Endothelial cell (in vitro differentiated cells): ENCODE measurements at places on chromosomes 3 and 15.

DNA sequence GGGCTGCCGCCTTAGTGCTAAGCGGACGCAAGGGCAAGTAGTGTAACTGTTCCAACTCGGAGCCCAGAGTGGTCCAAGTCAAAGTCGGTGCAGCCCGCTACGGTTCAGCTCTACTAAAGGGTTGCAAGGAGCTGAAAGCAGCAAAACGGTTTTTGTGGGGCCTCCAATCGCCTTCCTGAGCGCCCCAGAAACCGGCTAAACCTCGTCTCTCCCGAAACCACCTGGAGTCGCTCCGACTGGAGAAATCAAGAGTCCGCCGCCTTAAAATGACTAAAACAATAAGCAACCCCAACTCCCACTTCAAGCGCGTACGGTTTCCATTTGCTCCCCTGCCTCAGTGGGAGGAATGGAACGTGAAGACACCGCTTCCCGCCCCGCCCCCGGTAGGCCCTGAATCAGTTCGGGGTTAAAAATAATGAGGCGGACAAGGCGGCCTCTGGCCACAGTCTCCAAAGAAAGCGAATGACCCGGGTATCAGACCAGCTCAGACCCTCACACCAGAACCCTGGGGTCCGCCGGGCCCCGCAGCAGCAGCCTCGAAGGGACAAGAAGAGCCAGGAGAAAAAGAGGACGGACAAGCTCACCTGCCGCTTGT, 401 bp downstream of the SEC11A start:
- DNase-seq: no peak

- no peak for DNase-seq
Observed at GRCh38 chr3:64133987-64134386, 91.3 kb downstream of the PRICKLE2 start.

DNA sequence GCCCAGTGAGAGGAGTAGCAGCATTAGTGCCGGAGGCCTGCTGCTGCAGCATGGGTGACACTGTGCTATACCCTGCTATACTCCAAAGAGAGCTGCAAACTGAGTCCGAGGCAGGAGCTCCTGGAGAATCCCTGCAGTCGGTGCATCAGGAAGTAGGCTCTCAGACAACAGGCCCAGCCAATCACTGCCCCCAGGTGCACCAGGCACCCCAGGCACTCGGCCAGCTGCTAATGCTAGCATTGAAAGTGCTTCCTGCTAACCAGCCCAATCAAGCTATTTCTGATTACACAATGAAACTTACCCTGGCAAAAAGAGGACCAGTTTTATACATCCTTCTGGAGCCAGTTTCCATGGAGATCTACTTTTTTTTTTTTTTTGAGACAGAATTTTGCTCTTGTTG, 45.6 kb upstream of the IREB2 start:
- DNase-seq: no peak

GRCh38 chr15:75022783-75023180, 608 bp upstream of the PPCDC start:
- no peak for DNase-seq

DNA sequence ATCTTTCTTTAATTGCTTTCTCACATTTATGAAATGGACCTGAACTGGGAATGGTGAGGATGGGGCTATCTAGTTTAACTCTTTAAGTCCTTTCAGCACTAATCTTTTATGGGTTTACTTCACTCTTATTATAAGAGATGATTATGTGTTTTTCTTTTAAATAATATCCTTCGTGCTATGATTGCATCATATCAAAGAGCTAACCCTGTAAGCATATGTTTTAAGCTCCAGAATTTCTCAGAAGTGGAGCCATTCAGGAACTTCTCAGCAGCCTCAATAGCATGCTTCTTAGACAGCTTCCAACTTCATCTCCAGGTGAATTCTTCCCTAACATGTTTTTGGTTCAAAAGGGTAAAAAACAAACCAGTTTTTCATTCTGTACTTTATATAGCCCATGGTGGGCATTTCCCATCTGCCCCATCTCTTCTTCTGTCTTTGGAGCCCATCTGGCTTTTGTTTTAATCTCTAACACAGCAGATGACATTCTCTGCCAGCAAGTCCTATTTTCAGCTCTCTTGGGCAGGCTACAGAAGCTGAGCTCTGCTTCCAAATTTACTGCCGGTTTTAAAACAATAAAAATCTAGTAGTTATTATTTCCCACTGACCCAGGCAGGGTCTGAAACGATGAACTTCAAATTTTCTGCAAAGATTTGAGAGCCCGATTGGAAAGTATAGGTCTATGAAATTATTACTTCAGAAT, 26.8 kb upstream of the IL1RAP start:
- DNase-seq: no peak

DNA sequence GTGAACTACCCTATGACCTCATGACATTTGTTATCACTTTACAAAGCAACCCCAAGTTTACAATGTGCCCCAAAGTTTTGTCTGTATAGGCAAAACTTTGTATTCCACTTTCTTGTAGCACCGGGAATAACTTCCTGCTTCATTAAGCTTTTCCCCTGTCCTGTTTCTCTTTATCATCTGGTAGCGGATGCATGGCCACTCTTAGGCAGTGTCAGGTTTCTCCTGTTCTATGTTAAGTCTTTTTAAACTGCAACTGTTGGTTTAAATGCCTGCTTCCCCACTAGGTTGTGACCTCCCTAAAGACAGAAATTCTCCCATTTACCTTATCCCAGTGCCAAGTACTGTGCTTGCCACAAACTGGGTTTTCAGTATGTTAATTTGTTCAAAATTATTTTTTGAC, 433.6 kb upstream of the DPH6 start:
- no peak for DNase-seq

GRCh38 chr3:188687389-188687788, 484.4 kb upstream of the TPRG1 start:
- peak; percentile 10 for DNase-seq

GRCh38 chr3:24164967-24165602, 220.0 kb downstream of the NR1D2 start:
- no peak for DNase-seq

GRCh38 chr3:105040026-105040622, 326.6 kb upstream of the ALCAM start:
- no peak for DNase-seq

DNA sequence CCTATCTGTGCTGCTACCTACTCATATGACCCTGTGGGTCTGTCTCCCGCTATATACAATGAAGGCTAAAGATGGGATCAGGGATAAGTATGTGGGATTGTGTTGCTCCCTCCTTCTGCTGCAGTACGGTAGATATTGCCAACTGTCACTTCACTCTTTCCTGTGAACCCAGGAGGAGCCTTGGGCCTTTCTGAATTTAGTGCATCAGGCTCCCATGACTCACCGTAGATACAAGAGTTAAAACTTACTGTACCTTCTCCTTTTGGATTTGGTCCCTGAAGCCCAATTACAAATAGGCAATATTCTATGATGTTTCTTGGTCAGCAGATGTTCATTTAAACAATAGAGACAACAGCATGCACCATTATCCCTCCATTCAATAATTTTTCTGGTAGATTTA, 27.4 kb downstream of the MITF start:
- no peak for DNase-seq
